ENCODE measurements at places on chromosomes 2 and 18. TPM values are rescaled to one million over a fixed set of nuclear protein-coding genes. Genes with fewer than 3 reads are reported as not detected.

GRCh38 chr2:153074207-153074606, 355.8 kb downstream of the ARL6IP6 start:
- DNase-seq = no peak
- no peaks in the 10 kb centered on the region for H3K27me3 ChIP-seq
- H3K4me1 ChIP-seq = no peaks in the 10 kb centered on the region
- no peaks in the 10 kb centered on the region for H3K36me3 ChIP-seq
- no peak overlapping the region for H3K27ac ChIP-seq

DNA sequence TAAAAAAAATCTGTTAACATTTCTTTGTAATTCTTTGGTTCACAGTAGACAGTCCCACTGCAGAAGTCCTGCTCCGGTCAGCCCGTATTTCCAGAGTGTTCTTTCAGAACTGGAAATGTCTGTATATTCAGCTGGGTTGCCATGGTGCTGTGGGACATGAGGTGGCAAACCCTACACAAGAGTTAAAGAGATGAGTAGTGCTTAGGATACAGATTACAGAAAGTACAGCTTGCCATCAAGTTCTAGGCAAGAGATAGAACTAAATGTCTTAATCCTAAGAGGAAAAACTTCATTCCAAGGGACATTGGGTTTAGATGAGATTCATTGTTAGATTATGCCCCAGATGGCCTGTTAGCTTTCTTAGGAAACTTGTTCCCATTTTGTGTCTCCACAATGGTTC, 60.1 kb downstream of the FMNL2 start:
- H3K27me3 ChIP-seq = no peaks in the 10 kb centered on the region
- peaks cover 51% of the 10 kb centered on the region for H3K4me1 ChIP-seq
- no peak for DNase-seq
- H3K27ac ChIP-seq = no peak overlapping the region
- no peak overlapping the region for H3K4me3 ChIP-seq

MAPK4 gene
- 8.5 TPM for total RNA-seq

DNA sequence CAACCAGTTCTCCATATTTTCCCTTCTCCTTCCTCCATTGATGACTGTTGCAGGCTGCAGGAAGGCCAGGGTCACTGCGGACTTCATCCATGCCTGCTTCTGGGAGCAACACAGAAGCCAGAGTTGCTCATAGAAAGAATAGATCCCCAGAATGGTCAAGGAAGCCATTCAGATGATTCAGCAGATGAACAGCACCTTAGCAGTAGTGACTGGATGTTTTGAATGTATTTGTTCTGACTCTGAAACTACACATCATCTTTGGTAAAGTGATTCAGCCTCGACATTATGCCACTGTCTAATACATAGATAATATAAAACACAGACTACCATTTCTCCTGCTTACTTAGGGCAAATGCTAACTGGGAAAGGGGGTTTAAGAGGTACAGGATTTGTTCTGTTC, 411.6 kb downstream of the RND3 start:
- no peak overlapping the region for H3K4me3 ChIP-seq
- no peaks in the 10 kb centered on the region for H3K36me3 ChIP-seq
- H3K27ac ChIP-seq = no peak overlapping the region
- no peak for DNase-seq

PTGR3 gene
- 1.5 TPM for total RNA-seq

- H3K4me1 ChIP-seq = no peaks in the 10 kb centered on the region
- no peak overlapping the region for H3K4me3 ChIP-seq
- H3K36me3 ChIP-seq = no peaks in the 10 kb centered on the region
- no peaks in the 10 kb centered on the region for H3K27me3 ChIP-seq
- no peak overlapping the region for H3K27ac ChIP-seq
Observed at GRCh38 chr18:78904179-78904531, 75.5 kb upstream of the SALL3 start.

- H3K27me3 ChIP-seq = no peaks in the 10 kb centered on the region
- peaks cover 8% of the 10 kb centered on the region for H3K4me1 ChIP-seq
- H3K36me3 ChIP-seq = no peaks in the 10 kb centered on the region
- H3K4me3 ChIP-seq = no peak overlapping the region
Observed at GRCh38 chr2:149261692-149262091, 68.7 kb upstream of the LYPD6 start.

GRCh38 chr2:223970343-223971128, 13.3 kb downstream of the MRPL44 start:
- no peaks in the 10 kb centered on the region for H3K27me3 ChIP-seq
- no peak overlapping the region for H3K4me3 ChIP-seq
- H3K27ac ChIP-seq = no peak overlapping the region

FBXO15 gene
- total RNA-seq = 0.21 TPM

DNA sequence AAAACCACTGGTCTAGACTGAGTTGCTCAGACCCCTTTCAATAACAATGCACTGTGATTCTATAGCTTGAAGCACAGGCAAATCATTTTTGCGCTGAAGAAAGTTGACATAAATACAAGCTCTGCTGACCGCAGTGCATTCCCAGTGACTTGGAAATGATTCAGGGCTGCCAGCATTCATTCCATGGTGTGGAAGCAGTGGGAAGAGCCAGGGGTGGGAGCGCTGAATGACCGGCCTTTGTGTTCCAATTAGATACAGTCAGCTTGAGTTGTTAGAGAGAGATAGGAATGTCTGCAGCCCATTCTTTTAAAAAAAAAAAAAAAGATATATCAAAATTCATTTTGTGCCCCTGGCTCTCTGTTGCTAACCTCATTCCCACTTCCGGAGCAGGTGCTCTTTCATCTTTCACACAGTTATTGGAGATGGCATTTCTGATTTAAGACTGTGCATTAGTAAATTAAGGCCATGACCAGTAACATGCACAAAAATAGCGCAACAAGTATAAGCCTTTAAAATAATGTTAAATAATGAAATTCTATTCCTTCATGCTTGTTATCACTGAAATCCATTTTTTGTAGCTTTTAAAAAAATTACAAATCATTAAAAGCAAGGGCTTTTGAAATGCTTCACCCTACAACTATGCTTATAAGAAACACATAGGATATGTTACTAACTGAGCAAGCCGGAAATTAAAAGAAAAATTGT, 59.4 kb upstream of the CTLA4 start:
- peak; percentile 18 for DNase-seq
- H3K4me3 ChIP-seq = no peak overlapping the region
- H3K27ac ChIP-seq = no peak overlapping the region
- H3K27me3 ChIP-seq = no peaks in the 10 kb centered on the region

- no peak overlapping the region for H3K27ac ChIP-seq
- no peak overlapping the region for H3K4me3 ChIP-seq
- H3K36me3 ChIP-seq = no peaks in the 10 kb centered on the region
- no peak for DNase-seq
- no peaks in the 10 kb centered on the region for H3K4me1 ChIP-seq
Observed at GRCh38 chr2:239636808-239637207, 236.0 kb upstream of the HDAC4 start.

CD8B2 gene
- total RNA-seq = not detected

GRCh38 chr2:38153476-38154135, 77.7 kb upstream of the CYP1B1 start:
- no peaks in the 10 kb centered on the region for H3K27me3 ChIP-seq
- H3K36me3 ChIP-seq = no peaks in the 10 kb centered on the region
- H3K27ac ChIP-seq = no peak overlapping the region
- H3K4me1 ChIP-seq = no peaks in the 10 kb centered on the region

DNA sequence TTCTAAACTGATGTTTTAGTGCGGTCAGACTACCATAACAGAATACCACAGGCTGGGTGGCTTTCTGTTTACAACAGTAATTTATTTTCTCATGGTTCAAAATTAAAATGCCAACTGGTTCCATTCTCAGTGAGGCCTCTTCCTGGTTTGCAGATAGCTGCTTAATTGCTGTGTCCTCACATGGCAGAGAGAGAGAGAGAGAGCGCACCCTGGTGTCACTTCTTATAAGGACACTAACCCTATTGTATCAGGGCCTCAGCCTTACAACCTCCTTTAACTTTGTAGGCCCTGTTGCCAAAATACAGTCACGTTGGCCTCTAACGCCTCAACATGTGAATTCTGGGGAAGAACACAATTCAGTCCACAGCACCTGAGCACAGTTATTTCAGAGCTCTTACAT, 37.5 kb upstream of the ZNF385B start:
- no peak overlapping the region for H3K27ac ChIP-seq
- no peaks in the 10 kb centered on the region for H3K4me1 ChIP-seq
- DNase-seq = peak; percentile 91

DNA sequence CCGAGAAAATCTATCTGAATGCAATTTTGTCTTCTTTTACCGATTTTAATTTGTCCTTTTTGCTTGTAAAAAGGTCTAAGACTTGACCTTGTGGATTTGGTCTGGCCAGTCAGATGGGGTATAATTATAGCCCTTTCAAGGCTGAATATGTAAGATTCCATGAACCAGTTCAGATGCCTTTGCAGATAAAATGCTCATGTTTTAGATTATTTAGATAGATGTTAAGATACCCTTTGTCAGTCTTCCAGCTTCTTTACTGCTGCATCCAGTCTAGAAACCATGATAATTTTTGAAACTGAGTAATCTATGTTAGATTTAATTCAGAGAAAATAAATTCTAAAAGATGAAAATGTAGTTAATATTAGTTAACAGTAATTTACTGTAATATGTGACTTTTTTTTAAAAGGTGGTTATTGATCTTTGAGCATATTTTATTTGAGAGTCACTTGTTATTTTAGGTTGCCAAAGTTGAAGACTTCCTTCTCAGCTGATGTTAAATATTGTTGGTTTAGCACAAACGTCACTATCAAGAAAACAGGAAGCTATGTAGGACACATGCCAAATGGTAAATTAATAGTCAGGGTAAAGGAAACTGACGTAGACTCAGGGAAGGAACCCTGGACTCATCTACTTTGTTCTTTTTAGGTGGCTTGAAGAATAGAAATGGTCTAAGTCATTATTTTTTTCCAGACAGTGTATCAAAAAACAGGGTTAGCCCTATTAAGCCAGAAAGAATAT, 29.8 kb downstream of the BABAM2 start:
- no peaks in the 10 kb centered on the region for H3K36me3 ChIP-seq
- no peak overlapping the region for H3K27ac ChIP-seq
- no peaks in the 10 kb centered on the region for H3K27me3 ChIP-seq
- DNase-seq = no peak
- H3K4me1 ChIP-seq = peaks cover 7% of the 10 kb centered on the region

DNA sequence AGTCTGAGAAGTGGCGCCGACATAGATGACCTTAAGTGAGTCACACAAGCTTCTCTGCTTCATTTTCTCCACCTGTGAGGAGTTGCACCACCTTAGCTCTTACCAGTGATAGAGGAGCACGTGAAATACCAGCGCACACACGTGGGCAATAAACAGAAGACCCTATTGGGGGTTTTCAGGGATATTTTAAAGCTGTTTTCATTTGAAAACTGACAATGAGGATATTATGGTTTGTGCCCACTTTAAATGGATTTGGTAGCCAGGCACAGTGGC, 47.3 kb upstream of the FZD7 start:
- no peaks in the 10 kb centered on the region for H3K36me3 ChIP-seq
- no peak for DNase-seq
- peaks cover 13% of the 10 kb centered on the region for H3K4me1 ChIP-seq

DNA sequence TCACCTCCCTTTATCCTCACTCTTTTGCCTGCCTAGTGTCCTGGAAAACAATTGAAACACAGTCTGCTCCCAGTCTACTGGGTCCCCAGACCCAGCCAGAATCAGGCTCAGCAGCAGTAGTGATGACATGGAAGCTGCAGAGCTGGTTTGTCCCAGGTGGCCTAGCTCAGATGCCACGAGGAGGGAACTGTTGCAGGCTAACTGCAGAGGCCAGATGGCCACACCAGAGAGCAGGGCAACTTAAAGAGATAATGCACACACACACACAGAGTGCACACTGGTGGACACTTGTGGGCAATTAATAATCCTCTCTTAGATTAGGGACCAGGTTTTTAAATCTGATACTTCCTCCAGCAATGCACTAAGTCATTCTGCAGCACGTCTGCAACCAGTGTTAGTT, 42.4 kb downstream of the GYPC start:
- no peak overlapping the region for H3K27ac ChIP-seq
- DNase-seq = no peak
- H3K36me3 ChIP-seq = no peaks in the 10 kb centered on the region
- H3K4me1 ChIP-seq = peaks cover 14% of the 10 kb centered on the region
- no peak overlapping the region for H3K4me3 ChIP-seq
- no peaks in the 10 kb centered on the region for H3K27me3 ChIP-seq

DNA sequence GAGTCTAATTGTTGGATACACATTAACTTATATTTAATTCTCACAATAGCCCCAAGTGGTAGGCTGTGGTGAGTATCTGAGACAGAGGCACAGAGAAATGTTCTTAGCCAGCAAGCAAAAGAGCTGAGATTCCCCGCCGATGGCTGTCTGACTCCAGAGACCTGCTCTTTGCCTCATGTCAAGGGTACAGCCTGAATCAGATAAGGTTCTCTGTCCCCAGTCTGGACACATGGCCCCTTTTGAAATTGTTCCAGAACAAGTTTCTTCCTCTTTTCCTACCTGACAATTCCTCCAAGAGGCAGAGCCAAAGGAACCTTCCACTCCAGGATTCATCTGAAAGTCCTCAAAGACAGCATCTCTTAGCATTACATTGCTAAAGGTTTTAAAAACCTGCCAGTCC, 512.9 kb upstream of the TNP1 start:
- no peak for DNase-seq
- H3K27me3 ChIP-seq = no peaks in the 10 kb centered on the region
- no peak overlapping the region for H3K4me3 ChIP-seq
- no peak overlapping the region for H3K27ac ChIP-seq
- H3K36me3 ChIP-seq = no peaks in the 10 kb centered on the region
- H3K4me1 ChIP-seq = no peaks in the 10 kb centered on the region

DNA sequence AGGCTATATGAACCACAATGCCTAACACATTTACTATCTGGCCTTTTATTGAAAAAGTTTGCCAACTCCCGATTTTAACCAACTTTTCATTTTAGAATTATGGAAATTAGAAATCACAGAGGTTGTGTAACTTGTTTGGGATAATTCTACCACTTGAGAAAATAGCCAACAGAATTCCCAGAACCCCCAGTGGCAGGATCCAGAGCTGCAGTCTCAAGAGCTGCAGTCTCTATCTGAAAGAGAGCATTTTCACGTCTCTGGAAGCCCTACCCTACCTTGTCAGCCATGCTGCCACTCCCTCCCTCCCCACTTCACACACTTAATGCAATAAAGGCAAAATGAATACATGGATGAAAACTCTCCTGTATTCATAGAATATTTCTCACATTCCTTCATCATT, 23.4 kb upstream of the TSPYL6 start:
- no peak overlapping the region for H3K4me3 ChIP-seq
- H3K4me1 ChIP-seq = no peaks in the 10 kb centered on the region
- H3K27me3 ChIP-seq = no peaks in the 10 kb centered on the region
- no peaks in the 10 kb centered on the region for H3K36me3 ChIP-seq
- H3K27ac ChIP-seq = no peak overlapping the region
- DNase-seq = peak; percentile 28

PLB1 gene
- total RNA-seq = not detected

Data from GM23338 (cell line).